ENCODE measurements at places on chromosomes 3 and 15.

DNA sequence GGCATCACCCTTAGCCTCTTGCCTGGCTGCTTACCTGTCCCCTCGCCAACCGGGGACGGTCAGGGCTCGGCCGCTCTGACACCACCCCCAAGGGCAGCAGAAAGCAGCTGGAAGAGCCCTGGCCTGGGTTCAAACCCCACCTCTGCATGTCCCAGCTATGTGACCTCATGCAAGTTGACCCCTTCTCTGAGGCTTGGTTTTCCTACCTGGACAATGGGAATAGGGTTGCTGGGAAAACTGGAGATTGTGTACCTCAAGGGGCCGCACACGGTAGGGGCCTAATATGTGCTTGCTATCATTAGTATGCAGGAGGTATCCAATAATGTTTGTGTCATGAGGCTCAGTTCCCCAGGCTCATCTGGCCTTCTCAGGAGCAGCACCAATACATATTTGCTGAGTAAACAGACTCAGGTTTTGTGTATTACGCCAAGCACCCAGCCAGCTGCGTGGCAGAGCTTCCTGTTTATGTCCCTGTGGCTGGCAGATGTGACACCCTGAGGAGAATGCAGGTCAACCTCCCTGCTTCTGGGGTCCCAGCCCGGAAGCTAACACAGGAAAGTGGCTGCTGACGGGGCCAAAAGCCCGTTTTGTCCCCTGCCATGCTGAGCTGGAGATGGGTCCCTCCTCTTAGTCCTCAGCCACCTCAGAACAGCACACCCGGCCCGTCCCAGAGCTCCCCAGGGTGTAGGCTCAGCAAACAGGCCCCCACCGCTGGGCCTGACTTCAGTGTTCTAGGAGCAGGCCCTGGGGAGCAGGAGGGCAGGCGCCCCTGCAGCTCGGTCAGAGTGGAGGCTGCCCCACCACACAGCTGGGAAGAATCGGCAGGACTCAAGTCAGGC, 29.7 kb downstream of the PLXND1 start:
- DNase-seq: peak; percentile 90

GRCh38 chr3:196235452-196236122, 19.3 kb downstream of the SLC51A start:
- no peak for DNase-seq

- DNase-seq: no peak
These were observed 26.4 kb upstream of the TSPAN3 start for GRCh38 chr15:77097248-77097721.

DNA sequence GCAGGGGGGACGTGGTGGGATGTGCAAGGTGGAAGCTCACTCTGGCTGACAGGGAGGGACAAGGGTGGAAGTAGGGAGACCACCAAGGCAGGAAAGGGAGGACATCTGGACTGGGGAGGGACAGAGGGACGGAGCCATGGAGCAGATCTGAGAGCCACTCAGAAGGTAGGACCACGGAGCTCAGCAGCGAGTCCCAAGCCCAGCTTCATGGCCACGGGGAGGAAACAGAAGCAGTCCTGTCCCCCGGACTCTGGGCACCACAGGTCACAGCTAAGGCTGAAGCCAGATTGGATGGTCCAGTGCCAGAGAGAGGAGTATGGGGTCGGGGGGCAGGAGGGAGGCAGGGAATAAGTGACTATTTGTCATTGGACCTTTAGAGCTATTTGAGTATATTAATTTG, 220.1 kb downstream of the TBC1D2B start:
- DNase-seq: no peak

DNA sequence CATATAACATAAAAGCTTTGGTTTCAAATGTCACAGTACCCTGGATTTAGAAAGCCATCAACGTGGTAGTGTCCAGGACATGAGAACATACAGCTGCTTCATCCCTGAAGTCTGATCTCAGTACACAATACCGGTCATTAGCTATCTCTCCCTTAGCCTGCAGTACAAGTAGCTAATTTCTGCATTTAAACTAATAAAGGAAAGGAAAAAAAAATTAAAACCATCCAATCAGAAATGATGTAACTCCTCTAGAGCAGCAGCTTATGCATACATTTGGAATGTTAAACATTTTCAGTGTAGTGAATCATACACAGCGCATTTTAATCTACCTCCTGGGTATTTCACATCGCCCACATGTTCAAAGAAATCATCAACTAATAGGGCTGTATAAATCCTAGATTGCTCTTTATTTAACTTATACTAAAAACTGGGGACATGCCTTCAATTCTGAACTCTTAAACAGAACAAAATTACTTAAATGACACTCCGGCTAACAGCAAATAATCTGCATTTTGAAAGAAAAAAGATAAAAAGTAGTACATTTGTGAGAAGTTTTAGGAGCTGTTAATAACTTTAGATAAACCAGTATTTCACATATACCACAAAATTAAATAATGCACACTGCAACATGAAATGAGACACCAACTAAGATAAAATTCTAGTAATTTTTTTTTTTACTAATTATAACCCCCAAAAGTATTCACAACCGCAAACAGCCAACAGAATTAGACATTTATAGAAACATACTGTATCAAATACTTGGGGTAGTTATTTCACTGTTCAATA, 3.7 kb downstream of the IGF2BP2 start:
- no peak for DNase-seq

GRCh38 chr3:11356269-11356668, 84.1 kb downstream of the ATG7 start:
- DNase-seq: no peak

DNA sequence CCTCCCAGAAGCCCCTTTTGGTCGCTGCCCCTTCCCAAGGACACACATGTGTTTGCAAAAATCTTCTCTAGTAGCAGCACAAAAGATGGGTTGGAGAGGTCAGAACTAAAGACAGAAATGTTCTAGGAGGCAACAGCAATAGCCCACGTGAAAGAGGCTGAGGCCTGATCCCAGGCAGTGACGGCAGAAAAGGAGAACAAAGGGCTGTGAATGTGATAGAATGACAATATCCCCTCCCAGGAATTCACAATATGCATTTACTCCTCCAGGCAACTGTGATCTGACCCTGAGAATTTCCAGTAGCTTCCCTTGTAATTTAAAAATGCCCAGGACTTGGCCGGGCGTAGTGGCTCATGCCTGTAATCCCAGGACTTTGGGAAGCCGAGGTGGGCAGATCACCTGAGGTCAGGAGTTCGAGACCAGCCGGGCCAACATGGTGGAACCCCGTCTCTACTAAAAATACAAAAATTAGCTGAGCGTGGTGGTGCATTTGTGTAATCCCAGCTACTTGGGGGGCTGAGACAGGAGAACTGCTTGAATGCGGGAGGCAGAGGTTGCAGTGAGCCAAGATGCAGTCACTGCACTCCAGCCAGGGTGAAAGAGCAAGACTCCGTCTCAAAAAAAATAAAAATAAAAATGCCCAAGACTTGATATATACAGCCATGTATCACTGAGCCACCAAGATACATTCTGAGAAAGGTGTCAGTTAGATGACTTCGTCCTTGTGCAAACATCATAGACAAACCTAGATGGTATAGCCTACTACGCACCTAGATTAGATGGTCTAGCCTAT, 43.6 kb upstream of the PIAS1 start:
- DNase-seq: no peak

GRCh38 chr15:40277471-40277870, 5.4 kb downstream of the ANKRD63 start:
- no peak for DNase-seq

DNA sequence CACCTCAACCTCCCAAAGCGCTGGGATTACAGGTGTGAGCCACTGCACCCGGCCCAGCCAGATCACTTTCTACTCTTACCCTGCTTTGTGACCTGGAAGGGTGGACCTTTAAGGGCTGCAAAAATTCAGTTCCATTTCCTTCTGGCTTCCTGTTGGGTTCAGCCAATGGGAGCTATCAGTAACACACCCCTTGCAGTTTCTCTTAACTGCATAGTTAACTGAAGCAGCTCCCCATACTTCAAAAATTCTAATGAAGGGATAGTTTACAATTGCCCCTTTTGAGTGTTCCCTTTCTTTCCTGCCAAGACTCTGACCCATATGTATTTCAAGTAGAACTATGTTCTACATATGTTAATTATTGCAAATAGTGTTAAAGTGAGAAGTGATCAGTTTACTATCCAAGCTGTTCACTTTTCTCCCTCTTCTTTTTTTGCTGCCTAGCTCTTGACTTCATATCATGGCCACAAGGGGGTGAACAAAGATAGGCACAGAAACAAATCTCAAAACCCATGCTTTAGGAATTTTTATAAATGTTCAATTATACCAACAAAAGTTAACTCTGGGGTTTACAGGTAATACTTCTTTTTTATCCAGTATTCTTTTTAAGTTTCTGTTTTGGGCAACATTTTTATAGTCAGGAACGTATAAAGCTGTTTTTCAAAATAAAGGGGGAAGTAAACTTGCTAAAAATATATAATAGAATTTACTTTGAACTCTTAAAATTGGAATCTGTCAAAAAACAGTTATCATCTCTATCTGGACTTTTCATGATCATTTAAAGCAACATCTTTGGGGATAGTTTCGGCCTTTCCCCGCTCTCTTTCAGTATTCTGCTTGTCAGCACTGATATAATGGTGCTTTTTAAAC, 8.1 kb downstream of the PGBD4 start:
- DNase-seq: peak; percentile 35

DNA sequence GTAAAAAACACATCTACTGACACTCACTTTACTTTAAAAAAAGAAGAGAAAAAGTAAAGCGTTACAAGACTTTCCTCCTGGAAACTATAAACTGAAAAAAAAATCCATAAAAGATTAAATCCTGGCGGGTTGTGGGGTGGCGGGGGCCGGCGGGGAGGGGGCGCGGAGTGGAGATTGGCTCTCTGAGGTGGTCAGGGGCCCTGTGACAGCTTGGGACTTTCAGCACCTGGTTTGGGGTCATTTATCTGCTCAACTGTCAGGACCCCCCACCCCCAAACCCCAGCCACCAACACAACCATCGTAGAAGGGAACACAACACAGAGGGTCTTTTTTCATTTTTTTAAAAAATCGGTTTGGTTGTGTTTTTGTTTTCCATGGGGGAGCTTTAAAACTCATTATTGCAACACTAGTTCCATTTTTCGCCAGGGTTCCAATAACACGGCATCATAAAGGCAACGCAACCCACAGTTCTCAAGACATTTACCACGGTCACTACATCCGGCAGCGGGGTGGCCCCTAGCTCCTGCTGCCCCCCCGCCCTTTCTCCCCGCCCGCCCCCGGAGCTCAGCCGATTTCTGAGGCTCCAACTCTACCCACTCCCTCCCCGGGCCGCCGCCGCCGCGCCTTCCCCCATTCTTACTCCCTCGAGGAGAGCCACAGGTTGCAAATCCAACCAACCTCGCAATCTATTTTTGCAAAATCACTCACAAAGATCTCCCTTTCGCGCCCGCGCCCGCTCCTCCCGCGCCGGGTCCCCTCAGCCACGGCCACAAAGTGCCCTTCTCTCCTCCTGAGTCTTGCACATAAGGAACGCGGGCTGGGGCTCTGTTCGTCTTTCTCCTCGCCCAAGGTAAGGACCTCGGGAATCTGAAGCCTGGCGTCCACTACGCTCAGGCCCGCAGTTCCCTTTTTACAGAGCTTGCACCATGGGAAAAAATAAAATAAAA, 1.8 kb downstream of the BCL6 start:
- DNase-seq: peak; percentile 44

- no peak for DNase-seq
These were observed 104.1 kb downstream of the ALCAM start for GRCh38 chr3:105470851-105471250.

DNA sequence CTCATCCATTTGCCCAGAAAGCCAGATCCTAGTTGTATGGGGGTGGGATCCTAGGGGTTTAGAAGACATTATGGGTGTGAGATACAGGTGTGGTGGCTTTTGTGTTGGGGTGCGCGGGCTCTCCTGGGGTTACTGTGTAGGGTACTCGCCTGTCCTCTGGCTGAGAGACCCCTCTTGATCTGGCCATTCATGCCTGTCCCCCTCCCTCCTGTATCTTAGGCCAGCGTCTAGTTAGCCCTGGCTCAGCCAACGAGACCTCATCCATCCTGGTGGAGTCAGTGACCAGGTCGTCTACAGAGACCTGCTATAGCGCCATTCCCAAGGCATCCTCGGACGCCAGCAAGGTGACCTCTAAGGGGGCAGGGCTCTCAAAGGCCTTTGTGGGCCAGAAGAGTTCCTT, 41.4 kb downstream of the DNASE1L3 start:
- no peak for DNase-seq

GRCh38 chr3:9713142-9713541, 9.5 kb downstream of the CPNE9 start:
- no peak for DNase-seq

GRCh38 chr3:71565316-71565715, 18.2 kb downstream of the FOXP1 start:
- no peak for DNase-seq

DNA sequence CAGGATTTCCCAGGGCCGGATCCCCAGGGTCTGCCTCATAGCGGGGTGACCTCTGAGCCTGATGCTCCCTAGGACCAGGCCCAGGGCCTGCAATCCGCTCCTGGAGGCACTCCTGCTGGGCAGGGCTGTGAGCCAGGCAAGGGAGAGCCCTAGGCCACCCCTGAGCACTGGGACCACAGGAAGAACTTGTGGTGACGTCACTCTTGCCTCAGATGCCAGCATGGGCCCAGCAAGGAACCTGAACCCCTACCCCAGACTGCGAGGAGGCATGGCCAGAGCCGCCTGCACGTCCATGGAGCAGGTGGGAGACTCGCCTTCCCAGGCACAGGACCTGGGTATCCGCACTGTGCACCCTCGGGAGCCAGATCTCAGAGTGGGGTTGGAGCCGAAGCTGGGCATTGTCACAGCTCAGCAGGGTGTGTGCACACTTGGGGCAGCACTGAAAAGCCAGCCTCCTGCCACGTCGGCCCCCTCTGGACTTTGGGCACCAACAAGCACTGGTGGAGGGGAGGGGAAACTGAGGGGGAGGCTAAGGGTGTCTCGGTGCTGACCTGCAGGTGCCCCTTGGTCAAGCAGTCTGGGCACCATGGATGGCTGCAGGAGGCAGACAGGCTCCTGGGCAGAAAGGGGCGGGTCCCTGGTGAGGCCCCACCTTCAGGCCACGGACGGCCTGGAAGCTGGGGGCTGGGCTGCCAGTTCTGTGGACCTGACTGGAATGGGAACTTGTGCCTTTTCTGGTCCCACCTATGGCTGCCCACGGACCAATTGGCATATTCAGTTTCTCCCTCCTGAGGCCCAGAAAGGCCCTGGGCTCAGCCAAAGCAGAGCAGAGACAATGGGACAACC, 49.3 kb downstream of the SLC6A20 start:
- DNase-seq: no peak

DNA sequence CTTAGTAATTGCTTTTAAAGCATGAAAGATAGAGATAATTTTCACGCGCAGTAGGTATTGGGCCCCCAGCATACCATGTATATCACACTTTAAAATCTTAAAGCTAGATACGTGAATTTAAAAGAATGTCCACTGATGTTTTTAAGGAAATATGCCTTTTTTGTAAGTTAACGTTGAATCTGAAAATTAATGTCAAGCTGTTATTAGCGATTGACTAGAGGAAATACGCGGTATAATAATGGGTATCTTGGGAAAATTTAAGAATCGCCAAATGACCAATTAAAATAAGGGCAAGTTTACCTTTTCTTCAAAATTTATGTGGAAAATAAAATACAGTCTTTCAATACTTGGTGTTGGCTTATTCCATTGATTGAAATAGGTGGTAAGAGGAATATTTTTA, 13.3 kb upstream of the CHD2 start:
- DNase-seq: no peak

GRCh38 chr3:117404730-117405129, 695.2 kb downstream of the TUSC7 start:
- DNase-seq: peak; percentile 96

GRCh38 chr3:14876921-14877333, 58.2 kb downstream of the FGD5 start:
- peak; percentile 45 for DNase-seq

- DNase-seq: no peak
These were observed 3.6 kb downstream of the ZBTB38 start for GRCh38 chr3:141371882-141372281.

- DNase-seq: no peak
These were observed 39.5 kb upstream of the FMN1 start for GRCh38 chr15:33234020-33234461.
